ENCODE measurements at places on chromosomes 1 and 21.
A peak's percentile ranks its signal among the peaks of the same experiment; 100 is the strongest.

DNA sequence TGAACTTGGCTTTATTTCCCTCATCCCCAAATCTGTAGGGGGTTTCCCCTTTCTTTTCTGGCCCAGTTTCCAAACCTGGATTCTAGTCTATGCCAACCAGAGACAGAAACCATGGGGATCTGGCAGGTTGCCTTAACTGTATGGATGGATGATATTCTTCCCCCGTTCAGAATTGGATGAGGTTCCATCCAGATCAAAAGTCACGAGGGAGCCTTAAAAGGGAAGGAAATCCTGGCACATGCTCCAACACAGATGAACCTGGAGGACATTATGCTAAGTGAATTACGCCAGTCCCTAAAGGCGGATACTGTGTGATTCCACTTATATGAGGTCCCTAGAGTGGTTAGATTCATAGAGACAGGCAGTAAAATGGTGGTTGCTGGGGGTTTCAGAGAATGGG lies 124.4 kb downstream of the HUNK start:
- DNase-seq, result no peak

DNA sequence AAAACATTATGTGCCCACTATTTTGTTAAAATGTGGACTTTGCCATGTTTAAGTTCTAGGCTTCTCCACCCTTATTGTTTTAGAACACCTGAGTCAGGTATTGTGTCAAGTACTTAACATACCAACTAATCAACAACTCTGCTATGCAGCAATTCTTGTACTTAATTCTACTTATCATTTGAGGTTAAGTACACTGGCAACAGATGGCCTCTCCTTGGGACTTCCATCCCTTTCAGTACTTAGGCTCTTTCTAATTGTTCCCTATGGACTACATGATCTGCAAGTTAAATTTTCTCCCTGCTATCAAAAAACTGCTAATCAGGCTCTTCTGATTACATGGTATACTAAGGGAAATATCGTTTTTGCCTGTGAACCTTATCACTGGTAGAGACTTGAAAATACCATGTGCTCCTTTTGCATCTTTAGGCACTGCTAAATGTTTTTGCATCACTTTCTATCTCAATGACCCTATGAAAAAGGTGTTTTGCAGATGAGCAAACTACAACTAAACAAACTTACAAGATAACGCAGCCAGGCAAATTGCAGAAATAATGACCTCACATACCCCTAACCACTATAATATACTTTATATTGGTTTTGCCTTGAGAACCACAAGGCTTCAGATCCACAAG lies 18.9 kb downstream of the SFPQ start:
- DNase-seq, result no peak

DNA sequence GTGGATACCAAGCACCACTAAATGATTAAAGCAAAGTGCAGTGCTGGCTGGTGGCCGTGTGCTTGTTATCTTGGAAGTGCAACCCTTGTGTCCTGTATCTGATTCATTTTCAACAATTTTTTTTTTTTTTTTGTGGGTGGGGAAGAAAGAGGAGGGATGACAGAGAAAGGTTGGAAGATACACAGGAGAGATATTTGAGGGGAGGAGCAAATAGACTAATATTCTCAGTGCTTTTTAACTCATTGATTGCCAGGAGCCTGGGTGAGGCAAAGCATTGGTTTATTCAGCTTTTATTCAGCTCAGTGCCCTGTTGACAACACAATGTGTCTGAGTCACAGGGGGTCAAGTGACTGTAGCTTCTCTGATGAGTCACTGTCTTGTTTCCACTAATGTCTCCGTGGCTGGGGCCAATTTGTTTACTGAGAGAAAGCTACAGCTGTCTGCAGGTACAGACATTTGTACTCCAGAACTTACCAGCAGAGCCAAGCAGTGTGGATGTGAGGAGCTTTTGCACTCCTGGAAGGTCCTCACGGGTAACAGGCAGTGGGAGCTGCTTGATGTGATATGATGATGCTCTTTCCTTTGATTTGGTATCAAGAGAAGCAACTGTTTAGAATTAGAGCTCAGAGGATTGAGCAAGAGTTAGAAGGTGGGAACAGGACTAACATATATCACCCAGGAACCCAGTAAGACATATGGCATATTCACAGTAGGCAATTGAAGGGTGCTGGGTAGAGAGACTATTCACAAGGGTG lies 23.6 kb upstream of the DNM3 start:
- DNase-seq, result no peak

GRCh38 chr21:28480470-28480869 lies 512.2 kb downstream of the LTN1 start:
- DNase-seq, result no peak

GRCh38 chr1:25462732-25463131 lies 32.0 kb downstream of the MACO1 start:
- no peak for DNase-seq

DNA sequence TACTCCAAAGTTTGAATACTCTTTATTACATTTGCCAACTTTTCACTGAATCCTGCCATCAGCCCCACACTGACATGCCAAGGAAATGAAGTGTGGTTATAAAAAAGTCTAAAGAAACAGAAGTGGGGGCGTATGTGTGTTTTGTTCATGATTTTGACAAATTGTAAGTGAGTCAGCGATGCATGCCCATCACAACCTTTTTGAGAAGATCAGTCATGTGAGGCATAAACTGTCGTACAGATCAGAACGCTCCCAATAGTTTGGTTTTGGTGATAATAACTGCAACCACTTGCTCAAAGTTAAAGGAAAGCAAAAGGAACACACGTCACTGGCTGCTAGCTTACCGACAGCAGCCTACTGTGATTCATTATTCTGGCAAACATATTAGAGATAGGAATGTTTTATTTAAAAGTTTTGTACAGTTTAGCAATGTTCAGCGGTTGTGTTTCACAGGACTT lies 95.6 kb downstream of the RGS2 start:
- no peak for DNase-seq

GRCh38 chr1:67787746-67788145 lies 45.5 kb downstream of the GNG12 start:
- no peak for DNase-seq

DNA sequence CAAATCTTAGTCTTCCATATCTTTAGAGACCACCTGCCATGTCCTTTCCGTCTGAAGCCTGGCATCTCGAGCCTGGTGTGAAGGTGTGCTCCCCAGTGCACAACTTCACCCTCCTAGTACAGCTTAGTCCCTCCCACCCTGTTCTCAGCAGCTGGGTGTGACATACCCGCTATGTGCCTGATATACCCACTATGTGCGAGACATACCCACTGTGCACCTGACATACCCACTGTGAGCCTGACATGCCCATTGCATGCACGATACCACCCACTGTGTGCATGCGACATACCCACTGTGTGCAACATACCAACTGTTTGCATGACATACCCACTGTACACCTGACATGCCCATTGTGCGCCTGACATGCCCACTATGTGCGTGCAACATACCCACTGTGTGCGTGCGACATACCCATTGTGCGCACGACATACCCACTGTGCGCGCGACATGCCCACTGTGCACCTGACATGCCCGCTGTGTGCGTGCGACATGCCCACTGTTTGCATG lies 3.0 kb upstream of the RRP1 start:
- no peak for DNase-seq

- DNase-seq, result no peak
These were observed 41.7 kb downstream of the COQ8A start for GRCh38 chr1:226981838-226982237.

DNA sequence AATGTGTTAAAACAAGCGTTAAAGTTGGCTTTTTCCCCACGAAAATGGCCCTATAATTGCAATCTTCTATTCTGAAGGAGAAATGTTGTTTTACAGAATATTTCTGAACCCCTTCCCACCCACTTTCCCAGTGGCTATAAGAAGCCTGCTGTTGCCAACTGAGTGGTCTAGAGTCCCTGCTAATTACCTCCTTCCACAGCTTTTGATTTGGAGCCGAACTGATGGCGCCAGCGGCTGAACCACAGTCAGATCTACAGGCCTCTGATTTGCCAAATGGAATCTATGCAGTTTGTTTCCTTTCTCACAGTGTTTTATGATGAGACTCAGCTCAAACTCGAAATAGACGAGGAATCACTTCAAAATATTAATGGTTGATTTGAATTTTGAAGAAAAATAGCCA lies 76.0 kb upstream of the C1orf105 start:
- DNase-seq, result no peak

DNA sequence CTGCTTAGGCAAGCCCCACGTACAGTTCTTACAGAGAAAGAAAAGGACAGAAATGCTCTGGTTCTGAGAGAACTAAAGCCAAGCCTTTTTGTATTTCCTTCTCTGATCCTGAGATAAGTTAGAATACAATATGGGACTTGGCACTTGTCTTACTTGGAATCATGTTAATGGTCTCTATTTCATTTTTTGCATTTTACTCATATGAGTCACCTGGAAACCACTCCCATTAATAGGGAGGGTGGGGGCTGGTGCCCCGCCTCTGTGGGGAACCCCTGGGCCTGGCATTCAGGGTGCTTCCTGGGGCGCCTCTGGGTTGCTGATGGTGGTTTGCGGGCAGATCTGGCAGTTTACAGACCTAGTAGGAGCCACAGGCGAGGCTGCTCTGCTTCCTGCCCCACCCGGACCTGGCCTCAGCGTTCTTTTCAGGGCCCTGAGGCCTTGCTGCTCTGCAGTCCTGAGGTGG lies 26.7 kb downstream of the TSPAN2 start:
- DNase-seq, result peak; percentile 83

- no peak for DNase-seq
These were observed 389.9 kb downstream of the SIPA1L2 start for GRCh38 chr1:232239998-232240397.

GRCh38 chr1:67830226-67830625 lies 3.0 kb downstream of the GNG12 start:
- DNase-seq, result no peak

DNA sequence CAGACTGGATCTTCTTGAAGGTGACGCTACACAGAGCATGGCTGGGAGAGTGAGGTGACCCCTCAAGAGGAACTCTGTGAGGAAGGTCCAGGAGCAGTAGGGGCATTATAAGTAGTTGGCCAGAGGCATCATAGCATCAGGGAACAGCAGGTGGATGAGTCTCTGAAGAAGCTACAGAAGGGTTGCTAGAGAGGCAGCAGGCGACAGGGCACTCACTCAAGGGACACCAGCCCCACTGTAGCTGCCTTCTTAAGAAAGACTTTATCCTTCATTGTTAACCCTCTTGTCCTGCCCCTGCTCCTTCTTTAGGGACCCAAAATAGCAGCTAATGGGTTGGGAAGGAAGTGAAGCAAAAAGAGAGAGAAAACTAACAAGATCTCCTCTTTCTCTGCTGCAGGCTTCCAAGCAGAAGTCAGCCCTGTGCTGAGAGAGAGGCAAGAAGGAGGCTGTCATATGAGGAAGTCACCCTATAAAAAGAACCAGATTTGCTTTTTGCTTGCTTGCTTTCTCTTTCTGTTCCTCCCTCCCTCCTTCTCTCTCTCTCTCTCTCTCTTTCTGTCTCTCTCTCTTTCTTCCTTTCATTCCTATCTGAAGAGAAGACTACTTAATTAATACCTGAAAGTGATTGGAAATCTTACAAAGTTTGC lies 7.7 kb upstream of the CD5L start:
- no peak for DNase-seq

DNA sequence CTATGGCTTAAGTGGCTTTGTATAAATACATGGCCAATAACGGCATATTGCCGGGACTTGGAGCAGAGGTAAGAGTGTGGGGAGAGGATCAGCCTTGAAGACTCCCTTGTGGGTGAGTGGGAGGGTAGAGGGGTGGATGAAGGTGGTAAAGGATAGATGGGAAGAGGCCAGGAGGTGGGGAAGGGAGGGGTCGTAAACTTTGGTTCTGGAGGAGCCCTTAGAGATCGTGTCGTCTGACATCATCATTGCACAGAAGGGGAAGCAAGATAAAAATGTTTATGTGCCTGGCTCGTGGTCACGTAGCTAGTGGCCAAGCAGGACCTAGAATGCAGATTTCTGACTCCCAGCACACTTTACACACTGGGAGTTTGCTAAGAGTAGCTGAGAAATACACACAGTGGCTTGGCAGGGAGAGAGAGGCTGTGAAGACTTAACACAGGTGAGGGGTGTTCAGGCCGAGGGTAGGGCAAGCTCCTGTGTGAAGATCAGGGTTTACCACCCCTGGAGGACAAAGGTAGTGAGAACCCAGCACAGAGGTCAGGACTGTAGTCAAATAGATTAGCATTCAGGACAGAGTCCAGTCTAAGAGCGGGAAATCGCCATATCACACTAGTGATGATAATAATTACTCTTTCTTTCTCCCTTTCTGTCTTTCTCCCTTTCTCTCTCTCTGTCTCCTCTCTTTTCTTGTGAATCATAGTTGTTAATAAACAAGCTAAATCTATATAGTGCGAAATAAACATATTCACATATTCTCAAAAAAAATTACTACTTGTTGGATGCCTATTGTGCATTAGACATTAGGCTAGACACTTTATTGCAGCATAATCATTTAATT lies 75.5 kb downstream of the LRRC8D start:
- no peak for DNase-seq

GRCh38 chr1:85892366-85892765 lies 184.1 kb upstream of the ZNHIT6 start:
- DNase-seq, result no peak

- DNase-seq, result no peak
These were observed 30.7 kb upstream of the SERBP1 start for GRCh38 chr1:67460676-67461500.

- no peak for DNase-seq
These were observed 51.8 kb downstream of the SLAMF6 start for GRCh38 chr1:160471253-160471652.

DNA sequence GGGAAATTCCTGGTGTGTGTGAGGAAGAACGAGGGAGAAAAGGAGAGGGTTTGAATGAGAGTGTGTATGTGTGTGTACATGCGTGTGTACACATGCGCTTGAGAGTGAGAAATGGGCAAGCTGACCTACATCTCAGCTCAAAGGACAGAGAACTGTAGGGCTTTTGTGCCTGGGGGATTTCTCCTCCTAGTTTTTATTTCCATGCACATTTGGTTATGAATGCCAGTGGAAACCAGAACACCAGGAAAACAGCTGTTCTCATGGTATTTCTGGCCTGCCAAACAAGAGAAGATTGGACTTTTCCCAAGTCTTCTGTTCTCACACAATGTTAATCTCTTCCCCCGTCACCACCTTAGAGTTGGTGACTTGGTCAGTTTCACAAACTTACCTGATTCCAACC lies 45.2 kb downstream of the SLC44A3 start:
- DNase-seq, result no peak

GRCh38 chr1:164785841-164786534 lies 227.0 kb downstream of the PBX1 start:
- DNase-seq, result no peak

GRCh38 chr1:10986525-10986890 lies 25.9 kb upstream of the TARDBP start:
- DNase-seq, result no peak

GRCh38 chr1:41478118-41478748 lies 6.2 kb downstream of the EDN2 start:
- no peak for DNase-seq

- DNase-seq, result no peak
These were observed 37.2 kb downstream of the ADCY10 start for GRCh38 chr1:167876597-167877175.

- DNase-seq, result no peak
These were observed 6.4 kb upstream of the GBP5 start for GRCh38 chr1:89279011-89279466.

Measured in stimulated activated CD4-positive, alpha-beta T cell treated with anti-CD3 and anti-CD28 coated beads, TNF-alpha, amount 100 ng/mL, for 1 hour (primary cell).